AG04449 (cell line): ENCODE measurements at places on chromosomes 7 and 10.

DNA sequence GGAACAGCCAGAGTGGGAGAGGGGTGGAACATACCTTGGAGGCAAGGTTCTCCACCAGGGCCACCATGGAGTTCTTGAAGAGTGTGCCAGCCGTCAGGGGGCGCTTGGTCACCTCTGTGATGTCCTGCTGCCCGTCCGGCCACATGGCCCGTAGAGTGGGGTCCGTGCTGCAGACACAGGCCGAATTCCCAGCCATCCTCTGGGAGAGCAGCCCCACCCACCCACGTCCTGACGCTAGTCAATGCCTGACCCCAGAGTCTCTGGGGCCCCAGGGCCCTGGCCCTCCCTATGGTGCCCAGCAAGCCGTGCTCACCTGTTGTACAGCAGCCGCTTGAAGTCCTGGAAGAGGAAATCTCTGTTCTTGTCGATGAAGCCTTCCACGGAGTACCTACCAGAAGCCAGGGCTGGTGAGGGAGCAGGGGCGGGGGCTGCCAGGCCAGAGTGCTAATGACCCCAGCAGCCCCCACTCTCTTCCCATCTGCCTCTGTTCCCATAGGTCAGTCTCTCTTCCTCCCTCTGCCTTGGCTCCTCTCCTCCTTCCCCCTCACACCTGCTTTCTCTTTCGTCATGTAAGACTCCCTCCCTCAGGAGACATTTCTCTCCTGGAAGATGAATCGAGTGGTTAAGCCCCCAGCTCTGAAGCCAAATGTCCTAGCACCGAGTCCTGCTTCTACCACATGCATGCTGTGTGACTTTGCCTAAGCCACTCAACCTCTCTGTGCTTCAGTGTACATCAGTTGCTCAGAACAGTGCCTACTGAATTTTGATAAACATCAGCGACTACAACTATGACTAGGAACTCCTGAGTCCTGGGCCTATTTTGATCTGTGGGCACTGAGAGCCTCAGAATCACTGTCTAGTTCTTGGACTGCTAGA is 11.0 kb downstream of the MYO1G start:
- no peak for DNase-seq

- DNase-seq = no peak
These were observed 13.5 kb downstream of the KCTD7 start for GRCh38 chr7:66642186-66642585.

DNA sequence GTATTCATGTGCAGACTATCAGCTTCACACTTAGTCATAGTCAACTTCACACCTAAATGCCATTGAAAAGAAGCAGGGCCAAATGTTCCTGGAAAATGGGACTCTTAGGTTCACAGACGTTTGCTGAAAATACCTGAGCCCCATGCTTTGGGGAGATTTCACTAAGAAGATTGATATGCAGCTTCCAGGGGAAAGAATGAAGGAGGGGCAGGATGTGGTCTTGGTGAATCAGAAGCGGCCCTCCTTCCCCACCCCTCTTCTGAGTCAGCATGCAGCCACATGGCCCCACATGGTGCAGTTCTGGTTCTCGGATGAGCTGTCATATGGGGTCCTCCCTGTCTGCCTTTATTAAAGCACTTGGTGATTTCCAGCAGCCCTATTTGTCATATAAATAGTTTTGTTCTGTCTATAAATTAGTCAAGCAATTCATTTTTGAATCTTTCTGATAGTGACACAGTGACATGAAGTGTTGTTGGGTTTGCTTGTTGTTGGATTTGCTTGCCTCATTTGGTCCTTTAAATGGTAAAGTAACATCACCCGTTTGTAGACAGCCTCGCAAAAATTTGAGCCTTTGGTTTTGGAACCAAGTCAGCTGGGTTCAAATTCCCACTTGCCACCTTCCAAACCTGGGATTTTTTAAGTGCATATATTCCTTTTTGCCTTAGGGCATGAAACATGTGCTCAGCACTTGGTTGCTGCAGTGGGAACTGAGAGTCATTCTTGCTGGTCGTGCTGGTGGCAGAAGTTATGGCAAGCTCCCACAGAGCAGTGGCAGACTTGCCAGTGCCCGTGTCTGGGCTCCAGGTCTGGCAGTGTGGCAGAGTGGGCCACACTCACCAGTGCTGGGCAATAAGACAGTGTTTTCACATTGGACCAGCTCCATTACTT is 68.1 kb upstream of the CDK6 start:
- peak; percentile 87 for DNase-seq

DNA sequence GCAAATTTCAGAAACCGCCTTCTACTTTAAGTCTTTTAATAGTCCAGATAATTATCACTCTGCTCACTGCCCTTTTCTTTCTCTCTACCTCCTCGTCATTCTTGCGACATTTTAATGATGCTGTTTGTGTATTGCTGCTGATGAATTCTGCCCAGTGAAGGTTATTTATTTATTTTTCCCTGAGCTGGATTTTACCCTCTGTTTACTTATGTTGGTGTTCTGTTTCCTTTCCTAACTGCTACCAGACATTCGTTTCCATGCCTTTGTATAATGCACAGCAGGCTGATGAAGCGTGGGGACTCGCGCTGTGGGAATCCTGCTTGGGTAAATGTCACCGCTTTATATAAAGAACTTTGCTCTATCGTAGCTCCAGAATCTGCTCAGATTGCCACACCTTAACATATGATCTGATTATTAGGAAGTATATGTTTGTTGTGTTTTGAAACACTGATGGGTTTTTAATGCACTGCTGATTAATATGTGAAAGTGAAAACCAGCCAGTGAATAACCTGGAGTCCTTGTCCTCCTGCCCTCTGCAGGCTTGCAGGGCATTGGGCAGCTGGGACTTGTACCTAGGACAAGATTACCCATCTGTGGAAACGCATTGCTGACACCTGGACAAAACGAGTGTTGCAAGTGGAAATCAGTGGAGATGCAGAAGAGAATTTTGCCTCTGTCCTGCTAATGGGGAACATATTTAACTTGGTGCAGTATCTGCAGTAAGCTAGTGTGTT is 291.5 kb downstream of the SDK1 start:
- DNase-seq = no peak

DNA sequence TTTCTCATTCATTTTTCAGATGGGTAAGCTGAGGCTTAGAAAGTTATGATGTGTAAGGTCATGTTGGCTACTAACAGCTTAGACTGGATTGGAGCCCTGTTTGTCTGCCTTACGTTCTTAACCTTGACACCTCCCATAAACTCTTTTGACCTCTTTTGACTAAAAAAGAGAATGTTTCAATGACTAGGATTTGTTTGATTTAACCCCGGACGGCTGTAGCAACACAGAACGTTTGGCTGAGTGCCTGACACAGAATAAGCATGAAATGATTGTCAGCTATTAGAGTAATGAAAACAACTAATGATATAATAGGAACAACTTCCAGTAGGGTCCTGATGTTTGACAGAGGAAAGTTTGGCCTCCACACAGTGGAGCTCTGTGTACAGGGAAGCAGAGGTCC is 83.3 kb upstream of the PDZD8 start:
- DNase-seq = no peak

GRCh38 chr7:42869131-42870020 is 42.5 kb downstream of the C7orf25 start:
- DNase-seq = no peak

- no peak for DNase-seq
These were observed 373 bp downstream of the PAXIP1 start for GRCh38 chr7:155002411-155003091.

DNA sequence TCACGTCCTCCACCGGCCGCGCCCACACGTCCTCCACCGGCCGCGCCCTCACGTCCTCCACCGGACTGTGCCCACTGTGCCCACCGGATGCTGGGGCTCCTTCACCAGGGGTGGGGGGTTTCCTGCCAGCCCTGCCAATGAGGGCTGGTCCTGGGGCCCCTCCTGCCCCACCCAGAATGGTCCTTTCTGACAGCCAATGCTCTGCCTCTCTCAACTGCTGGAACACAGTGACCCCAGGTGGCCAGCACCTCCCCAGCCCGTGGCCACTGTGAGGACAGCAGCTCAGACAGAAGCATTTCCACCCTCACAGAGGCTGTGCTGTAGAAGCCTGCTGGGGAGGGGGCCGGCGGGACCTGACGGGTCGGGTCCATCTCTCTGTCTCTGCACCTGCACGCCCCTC is 90.1 kb upstream of the DNAAF5 start:
- no peak for DNase-seq

GRCh38 chr7:33774762-33775523 is 130.4 kb upstream of the BMPER start:
- DNase-seq = no peak
